ENCODE measurements at places on chromosomes 7 and 10.
A peak's percentile ranks its signal among the peaks of the same experiment; 100 is the strongest.

GRCh38 chr7:1255080-1255816, 22.6 kb downstream of the UNCX start:
- DNase-seq, result no peak

DNA sequence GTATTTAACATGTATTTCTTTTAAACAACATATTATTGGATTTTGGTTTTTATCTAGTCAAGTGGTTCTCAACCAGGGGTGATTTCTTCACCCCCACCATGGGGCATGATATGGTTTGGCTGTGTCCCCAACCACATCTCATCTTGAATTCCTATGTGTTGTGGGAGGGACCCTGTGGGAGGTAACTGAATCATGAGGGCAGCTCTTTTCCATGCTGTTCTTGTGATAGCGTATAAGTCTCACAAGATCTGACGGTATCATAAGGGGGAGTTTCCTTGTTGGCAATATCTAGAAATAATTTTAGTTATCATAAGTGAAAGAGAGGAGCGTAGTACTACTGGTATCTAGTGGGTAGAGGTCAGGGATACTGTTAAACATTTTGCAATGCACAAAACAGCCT, 37.6 kb downstream of the TMEM168 start:
- DNase-seq, result no peak

- no peak for DNase-seq
Measured at GRCh38 chr10:125133696-125134482, 26.5 kb downstream of the CTBP2 start.

GRCh38 chr7:140696024-140696679, 356 bp upstream of the NDUFB2 start:
- peak; percentile 92 for DNase-seq

GRCh38 chr7:36298106-36298505, 91.6 kb upstream of the ANLN start:
- DNase-seq, result no peak

DNA sequence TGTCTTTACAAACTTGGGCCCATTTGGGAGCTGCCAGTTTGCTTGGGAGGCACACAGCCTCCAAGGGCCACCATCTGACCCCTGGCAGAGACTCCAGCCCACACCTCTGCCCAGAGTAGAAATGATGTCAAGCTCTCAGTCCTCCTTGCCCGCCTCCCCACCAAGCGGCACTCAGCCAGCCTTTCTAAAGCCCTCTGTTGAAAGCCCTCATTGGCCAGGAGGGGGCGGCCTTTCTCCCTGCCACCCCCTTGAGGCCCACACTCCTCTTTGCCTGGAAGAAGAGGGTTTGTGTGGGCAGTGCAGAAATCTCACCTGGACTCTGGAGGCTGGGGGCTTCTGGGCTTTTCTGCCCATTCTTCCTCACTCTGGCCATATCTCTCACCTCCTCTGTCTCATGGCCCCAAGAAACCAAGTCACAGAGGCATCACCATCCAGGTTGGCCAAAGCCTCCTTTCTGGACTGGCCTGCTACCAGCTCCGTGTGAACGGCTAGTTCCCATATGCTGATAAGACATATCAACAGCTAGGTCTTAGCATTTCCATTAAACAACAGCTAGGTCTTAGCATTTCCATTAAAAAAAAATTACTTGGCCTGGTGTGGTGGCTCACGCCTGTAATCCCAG, 36.1 kb downstream of the UBTD1 start:
- no peak for DNase-seq

GRCh38 chr7:11847336-11847735, 15.3 kb upstream of the THSD7A start:
- peak; percentile 86 for DNase-seq

DNA sequence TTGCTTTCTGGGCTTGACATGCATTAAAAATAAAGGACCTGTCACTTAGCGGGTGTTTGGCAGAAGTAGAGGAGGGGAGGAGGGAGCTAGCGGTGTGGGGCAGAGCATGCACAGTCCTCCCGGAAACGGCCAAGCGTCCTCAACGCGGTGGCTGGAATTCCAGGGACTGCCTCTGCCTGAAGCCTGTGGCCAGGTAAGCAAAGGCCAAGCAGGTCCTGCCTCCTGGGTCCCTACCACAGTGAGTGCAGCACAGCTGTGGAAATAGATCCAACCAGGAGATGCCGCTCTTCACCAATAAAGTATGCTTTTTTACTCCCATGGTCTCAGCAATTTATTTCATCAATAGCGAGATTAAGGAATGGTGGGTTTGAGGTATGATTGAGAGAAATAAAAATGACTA, 323.4 kb downstream of the WDR37 start:
- DNase-seq, result no peak

Measured in NCI-H146 (cell line).